Fibroblast of mammary gland (primary cell): ENCODE measurements at places on chromosomes 2 and 18.
A peak's percentile ranks its signal among the peaks of the same experiment; 100 is the strongest.

GRCh38 chr2:108906403-108907077 is 82.5 kb downstream of the EDAR start:
- no peak for DNase-seq

- DNase-seq, result no peak
Observed at GRCh38 chr18:39199231-39199855, 1633.7 kb upstream of the CELF4 start.

- no peak for DNase-seq
Observed at GRCh38 chr2:86056590-86057331, 48.9 kb downstream of the POLR1A start.

GRCh38 chr2:4792126-4792525 is 900.1 kb upstream of the SOX11 start:
- DNase-seq, result no peak

DNA sequence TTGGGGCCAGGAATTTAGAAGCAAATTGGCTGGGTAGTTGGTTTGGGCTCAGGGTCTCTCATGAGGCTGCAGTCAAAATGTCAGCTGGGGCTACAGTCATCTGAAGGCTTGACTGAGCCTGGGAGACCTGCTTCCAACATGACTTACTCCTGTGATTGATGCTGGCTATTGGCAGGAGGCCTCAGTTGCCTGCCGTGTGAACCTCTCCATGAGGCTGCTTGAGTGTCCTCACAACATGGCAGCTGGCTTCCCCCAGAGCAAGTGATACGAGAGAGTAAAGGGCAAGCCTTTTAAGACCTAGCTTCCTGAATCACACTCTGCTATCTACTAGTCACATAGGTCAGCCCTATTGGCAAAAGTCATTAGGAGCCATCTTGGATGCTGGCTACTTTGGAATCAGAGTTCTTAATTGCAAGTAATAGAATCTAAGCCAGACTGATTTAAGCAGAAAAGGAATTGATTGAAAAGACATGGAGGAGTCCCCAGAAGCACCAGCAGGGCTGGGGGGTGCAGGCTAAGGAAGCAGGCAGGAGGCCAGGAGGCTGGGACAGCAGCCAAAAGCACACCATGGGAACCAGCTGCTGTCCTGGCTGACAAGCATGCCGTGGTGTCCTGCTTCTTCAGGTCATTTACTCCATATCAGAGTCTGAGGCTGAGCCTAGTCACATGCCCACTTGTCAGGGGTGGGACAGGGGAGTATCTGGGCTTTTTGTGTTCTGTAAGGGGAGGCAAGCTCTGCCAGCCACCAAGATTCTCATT is 7.8 kb upstream of the GIGYF2 start:
- DNase-seq, result peak; percentile 40

GRCh38 chr18:45664824-45665763 is 49.8 kb downstream of the SLC14A2 start:
- DNase-seq, result peak; percentile 71

DNA sequence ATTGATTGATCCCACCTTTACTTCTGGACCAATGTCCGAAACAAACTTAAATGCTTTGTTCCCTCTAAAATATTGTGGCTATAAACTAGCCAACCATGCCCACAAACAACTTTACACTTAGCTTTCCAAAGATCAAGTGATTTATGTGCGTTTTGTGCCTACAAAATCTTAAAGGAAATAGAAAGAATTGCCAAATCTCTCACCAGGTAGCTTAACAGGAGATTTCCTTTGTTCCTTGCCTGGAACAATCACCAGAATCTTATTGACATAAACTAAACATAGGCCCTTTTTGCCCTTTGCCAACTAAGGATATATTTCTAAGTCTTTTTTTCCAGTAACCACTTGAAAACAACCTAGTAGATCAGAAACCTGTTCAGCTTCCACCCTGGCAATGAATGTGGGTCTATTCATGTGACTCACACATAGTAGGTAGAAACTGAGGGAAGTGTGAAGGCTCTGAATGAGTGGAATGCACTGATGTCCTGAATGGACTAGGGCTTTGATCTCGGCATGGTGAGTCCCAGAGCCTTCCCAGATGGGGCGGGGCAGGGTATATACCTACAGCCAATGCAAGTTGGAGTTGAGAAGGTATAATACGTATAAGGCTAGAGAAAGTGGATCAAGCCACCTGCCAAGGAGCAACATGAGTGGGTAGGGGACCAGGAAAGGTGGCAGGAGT is 94.6 kb upstream of the PPP1CB start:
- no peak for DNase-seq

GRCh38 chr2:234812851-234813250 is 139.0 kb upstream of the SH3BP4 start:
- DNase-seq, result no peak

GRCh38 chr2:106020032-106020431 is 174.1 kb downstream of the UXS1 start:
- peak; percentile 34 for DNase-seq

GRCh38 chr2:46891956-46892553 is 23.6 kb downstream of the MCFD2 start:
- no peak for DNase-seq

DNA sequence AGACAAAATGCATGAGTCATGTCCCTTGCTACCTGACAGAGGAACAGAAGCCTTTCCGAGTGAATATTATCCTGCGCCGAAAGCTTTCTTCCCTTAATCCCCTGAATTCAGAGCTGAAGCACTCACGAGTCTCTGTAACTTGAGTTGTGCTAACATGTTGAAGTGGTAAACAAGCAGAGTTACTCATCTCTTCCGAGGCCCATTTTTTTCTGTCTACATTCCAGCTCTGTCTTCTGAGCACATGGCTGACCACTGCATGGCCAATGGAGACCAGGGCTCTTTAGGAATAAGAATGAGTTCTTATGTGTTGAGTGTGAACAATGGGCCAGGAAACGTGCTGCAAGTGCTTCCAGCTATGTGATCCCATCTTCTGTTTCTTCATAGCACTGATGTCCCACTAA is 73.1 kb upstream of the PID1 start:
- DNase-seq, result peak; percentile 91

DNA sequence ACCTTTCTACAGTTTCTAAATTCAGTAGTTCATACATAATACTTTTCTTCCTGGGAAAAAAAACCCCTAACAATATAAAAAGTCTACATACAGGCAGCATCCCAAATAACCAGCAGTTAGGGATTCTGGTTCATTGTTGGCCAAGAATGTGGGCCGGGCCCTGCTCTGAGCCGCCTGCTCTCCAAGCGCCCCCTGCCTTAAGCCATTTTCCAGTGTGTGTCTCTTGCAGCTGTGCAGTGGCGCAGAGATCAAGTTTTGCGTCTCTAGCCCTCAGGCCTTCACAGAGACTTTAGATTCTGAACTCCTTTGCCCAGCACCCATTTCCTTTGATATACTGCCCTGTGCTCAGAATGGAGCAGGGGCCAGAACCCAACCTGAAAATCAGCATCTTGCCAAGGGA is 32.9 kb downstream of the RMC1 start:
- no peak for DNase-seq

- peak; percentile 54 for DNase-seq
Observed at GRCh38 chr2:233489666-233490065, 76.9 kb downstream of the USP40 start.

DNA sequence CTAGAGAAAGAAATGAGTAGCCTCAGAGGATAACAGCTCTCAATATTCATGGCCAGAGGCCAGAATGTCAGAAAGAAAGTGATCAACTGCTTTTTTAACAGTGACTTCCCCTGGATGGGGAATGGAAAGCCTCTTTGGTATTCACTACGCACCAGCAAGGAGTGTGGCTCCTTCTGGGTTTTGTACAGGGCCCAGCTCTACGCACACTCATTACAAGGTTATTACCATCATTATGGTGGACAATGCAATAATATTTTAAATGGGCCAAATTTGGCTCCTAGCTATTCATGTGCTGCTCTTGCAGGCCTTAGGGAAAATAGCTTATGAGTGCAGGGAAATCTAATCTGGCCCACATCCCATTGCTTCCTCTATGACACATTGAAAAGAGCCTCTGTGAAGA is 1149.5 kb upstream of the FANCL start:
- no peak for DNase-seq

DNA sequence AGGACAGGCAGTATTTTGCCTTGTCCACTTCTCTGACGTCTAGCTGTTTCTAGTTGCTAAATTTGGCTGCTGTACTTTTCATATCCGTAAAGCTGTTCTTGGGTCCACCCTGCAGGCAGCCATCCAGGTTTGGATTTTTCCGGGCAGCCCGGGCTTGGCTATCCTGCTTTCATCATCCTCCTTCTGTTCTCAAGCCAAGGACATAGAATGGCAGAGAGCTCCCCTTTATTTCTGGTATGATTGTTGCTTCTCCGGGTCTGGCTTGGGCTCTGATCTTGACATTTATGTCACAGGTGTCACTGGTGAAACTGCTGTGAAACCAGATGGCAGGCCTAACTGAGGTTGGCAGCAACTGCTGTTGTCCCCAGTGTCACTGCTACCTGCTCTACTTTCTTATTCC is 35.5 kb downstream of the SCN2A start:
- DNase-seq, result peak; percentile 34

DNA sequence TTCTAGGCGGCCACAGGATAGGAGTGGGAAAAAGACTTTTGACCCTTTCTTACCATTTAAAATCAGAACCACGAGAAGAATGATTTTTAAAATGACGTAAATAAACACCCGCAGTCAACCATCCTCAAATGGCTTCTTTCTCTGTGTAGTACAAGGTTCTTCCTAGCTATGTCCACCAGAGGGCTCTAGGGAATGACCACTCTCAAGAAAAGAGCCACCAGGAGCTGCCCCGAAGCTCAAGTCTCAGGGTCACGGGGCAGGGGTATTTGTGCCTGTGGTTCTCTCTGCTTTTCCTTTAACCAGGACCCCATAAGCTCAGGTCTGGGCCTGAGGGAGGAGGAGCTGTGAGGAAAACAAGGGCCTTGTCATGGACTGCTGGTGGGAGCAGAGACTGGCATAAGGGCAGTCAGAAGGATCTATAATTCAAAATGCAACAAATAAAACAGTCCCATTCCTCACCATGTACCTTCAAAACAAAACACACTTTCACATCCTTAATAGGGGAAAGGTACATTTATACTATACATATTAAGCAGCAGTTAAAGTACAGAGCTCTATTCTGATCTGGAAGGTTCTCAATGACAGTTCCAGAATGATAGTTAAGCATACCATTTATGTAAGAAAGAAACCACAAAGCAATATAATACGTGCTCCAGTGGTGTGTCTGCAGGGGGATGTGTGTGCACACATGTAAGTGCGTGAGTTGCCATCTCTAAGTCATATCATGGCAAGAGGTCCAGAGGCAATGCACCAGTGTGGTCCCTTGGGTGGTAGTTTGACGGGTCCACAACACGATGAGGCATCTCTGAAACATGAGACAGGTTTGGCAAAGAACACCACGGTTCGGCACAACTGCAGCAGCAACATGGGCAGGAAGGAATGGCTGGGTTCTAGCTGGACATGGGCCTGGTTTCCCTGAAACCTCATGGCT is 18.6 kb downstream of the LYPD1 start:
- DNase-seq, result peak; percentile 57
